ENCODE measurements at places on chromosomes 1 and 21.

GRCh38 chr1:95041491-95042165, 31.1 kb downstream of the ALG14 start:
- DNase-seq: peak; percentile 72

DNA sequence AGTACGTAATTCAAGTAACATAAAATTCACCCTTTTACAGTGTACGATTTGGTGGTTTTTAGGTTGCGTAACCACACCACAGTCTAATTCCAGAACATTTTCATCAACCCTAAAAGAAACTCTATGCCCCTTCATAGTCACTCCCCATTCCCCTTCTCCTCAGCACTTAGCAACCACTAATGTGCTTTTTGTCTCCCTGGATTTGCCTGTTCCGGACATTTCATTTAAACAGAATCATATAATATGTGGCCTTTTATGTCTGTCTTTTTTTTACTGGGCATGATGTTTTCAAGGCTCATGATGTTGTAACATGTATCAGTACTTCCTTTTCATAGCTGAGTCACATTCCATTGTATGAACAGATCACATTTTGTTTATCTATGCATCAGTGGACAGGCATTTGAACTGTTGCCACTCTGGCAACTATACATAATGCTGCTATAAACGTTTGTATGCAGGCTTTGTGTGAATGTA, 20.8 kb downstream of the OBSCN start:
- DNase-seq: peak; percentile 71

DNA sequence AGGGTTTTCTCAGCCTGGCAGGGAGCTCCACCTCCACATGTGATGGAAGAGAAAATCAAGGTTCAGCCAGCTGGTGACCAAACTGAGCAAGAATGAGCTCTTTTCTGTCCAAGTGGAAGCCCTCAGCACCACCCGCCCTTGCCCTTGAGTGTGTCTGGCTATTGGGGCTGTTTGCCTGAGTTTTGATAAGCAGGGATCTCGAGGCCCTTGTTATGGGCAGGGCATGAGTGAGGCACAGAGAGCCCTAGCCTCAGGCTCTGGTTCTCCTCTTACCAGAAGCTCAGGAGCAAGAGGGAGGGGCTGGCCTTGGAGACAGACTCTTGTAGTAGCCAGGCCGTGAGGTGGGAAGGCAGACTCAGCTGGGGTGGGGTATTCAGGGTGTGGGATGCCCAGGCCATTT, 37.5 kb upstream of the ARF1 start:
- DNase-seq: no peak

GRCh38 chr1:174928541-174928940, 71.2 kb upstream of the CACYBP start:
- DNase-seq: no peak

DNA sequence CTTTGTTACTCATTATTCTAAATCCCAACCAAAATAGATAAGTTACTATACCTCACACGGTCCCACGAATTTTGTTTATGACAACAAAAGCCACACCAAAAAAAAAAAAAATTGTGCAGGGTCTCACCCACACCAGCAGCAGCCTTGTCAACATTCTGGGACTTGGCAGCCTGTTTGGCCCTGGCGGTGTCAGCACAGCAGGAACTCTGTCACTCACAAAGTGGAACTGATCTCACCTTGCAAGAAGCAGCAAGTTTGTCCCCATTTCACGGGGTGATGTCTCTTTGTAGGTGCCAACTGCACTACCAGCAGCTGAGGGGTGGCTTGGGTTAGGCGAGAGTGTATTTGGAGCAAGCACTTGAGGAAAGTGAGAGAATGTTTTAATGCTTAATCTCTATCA, 75.0 kb upstream of the CHRM3 start:
- DNase-seq: no peak

- no peak for DNase-seq
These were observed 325 bp downstream of the OR14A2 start for GRCh38 chr1:247747616-247748015.

GRCh38 chr1:174976436-174977108, 23.2 kb upstream of the CACYBP start:
- no peak for DNase-seq

GRCh38 chr21:35232545-35233176, 183.6 kb upstream of the RUNX1 start:
- DNase-seq: peak; percentile 90
